ENCODE measurements at places on chromosomes 6 and 20.
A peak's percentile ranks its signal among the peaks of the same experiment; 100 is the strongest.

DNA sequence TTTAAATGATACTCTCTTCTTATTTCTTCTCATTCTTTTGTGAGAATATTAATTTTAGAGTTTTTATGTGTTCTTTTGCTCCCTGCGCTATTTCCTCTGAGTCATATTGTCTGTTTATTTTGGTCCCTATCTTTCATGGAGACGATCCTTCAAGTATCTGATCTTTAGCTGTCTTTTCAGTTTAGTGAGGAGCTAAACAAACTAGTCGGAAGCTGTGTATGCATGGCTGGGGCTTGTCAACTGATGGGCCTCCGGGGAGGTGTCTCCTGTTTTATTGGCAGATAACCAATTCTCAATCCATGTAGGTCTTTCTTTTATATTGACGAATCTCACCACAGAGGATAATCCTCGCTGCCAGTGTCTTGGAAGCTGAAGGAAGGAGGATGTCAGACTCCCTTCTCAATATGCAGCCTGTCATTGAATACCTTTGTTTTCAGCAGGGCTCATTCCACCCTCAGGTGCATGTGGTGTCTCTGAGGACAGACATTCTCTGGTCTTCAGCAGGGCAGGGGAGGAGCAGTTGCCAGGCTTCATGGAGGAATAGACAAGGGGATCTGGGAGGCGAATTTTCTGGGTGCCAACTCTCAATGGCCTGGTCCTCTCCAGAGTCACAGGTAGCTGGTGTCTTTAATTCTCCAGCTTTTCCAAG, 64.9 kb downstream of the RNF182 start:
- no peak for DNase-seq

DNA sequence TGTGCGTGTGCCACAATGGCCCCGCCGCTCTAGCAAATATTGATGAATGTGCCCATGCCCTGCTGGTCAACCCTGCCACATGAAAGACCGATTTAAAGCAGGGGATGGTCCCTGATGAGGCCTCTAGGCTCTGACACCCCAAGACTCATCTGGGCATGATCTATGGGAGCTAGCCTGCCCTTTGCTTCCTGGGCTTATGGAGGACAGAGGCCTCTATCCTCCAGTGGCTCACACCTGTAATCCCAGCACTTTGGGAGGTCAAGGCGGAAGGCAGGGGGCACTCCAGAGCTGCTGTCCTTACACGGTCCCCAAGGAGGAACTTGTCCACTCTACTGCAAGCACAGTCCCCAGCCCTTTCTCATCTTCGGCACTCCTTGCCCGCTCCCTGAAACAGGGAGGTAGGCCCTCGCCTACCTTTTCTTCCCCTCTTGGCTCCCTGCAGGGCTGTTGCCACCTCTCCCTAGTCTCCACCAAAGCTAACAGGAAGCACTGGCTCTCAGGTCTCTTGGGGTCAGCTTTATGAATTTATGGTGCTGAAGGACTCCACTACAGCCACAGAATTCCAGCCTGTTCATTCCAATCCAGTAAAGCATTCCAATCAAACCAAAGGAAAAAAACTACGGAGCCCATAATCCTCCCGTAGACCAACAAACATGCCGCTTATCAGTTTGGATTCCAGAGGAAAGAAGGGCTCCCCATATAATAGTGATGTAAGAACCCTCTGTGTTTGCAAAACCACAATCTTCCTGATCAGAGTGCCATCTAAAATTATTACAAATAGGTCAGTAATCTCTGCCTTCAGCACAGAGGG, 48.7 kb upstream of the FOXQ1 start:
- peak; percentile 42 for DNase-seq

GRCh38 chr20:10201321-10201870, 17.2 kb upstream of the SNAP25 start:
- DNase-seq, result no peak

GRCh38 chr6:154157706-154158105, 118.7 kb downstream of the OPRM1 start:
- no peak for DNase-seq

GRCh38 chr6:89495961-89496535, 63.1 kb downstream of the ANKRD6 start:
- no peak for DNase-seq

- DNase-seq, result no peak
These were observed 10.1 kb downstream of the UTRN start for GRCh38 chr6:144295211-144295610.

- DNase-seq, result peak; percentile 15
These were observed 815.5 kb downstream of the BCKDHB start for GRCh38 chr6:80921861-80922460.

DNA sequence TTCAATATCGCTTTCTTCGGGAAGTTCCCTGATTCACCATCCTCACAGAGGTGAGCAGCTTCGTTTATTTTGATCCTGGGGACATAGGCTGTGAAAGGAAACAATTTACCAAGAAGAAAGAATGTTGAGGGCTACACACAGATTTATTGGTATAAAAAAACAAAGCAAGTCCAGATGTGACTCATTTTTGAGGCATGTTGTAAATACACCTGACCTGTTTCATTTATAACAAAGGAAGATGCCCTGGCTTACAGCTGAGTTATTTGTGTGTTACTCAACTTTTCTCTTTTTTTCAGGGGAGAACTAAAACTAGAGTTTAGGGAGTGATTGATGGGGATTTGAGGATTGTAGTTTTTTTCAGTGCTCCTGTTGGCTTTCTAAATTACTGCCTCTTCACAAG, 489.5 kb downstream of the CBLN4 start:
- DNase-seq, result no peak

DNA sequence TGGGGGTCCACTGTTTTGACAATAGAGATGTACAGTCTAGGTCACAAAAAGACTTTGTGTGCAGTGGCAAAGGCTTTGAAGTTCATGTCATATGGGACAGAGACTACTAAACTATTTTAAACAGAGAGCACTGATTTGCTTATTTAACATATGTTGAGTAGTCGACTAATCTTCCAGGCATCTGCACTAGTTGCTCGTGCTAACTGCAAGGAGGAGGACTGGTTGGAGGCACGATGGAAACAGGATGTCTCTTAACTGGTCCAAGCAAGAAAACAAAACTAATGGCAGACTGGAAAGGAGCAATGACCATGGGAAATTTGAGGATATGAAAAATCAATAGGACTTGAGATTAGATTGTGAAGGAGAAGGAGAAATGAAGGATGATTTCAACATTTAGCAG, 28.5 kb upstream of the ERVFRD-1 start:
- no peak for DNase-seq

DNA sequence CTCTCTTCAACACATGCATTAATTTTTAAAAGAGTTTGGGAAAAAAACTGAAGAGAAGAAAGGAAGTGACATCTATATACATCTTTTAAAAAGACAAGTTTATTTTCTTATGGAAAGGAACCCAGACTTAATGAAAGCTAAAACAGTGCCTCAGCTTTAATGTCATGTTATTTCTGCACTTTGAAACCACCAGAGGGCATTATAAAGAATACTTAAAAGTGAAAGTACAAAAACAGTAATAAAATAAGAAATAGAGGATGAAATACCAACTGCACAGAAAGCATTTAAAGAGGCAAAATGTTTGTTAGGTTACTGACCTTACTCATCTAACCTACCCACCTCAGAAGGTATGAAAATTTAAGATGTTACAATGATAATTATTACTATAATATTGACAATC, 98.8 kb downstream of the HUS1B start:
- peak; percentile 20 for DNase-seq

GRCh38 chr20:60297649-60298048, 339.4 kb downstream of the CDH26 start:
- DNase-seq, result no peak

DNA sequence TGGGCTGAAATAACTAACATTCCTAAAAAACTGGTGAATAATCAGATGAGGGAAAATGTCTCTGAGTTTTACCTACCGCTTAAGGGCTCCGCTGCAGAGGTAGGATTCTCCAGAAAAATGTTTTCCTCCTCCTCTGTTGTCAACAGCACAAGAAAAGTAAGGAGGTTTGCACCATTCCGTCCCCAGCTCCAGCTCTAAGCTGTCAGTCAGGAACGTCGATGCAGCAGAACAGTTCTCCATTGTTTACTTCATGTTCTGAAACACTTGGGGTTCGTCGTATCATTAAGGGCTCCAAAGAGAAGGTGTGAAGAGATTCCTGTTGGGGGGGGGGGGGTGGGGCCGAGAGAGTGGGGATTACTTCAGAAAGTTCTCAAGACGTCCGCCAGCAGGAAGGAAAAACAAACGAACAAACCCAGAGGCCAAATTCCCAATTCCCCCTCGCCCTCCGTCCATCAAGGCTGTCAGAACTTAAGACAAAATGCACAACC, 734 bp downstream of the MMS22L start:
- no peak for DNase-seq

DNA sequence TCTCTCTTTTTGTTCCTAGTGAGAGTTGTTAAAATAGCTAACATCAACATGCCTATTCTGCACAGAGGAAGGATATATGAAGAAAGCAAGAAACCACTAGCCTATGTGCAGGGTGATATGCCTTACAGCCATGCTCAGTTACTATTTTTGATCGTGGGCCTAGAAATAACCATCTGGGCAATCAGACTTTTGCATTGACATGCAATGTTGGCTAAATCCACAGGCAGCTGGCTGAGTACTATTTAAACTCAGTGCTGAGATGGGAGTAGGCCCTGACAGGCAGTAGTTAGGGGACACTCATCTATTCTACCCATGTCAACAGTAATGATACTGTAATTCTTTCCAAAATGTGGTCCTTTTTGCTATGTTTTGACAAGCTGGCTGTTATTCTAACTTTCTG, 89.6 kb downstream of the HDGFL1 start:
- DNase-seq, result no peak

DNA sequence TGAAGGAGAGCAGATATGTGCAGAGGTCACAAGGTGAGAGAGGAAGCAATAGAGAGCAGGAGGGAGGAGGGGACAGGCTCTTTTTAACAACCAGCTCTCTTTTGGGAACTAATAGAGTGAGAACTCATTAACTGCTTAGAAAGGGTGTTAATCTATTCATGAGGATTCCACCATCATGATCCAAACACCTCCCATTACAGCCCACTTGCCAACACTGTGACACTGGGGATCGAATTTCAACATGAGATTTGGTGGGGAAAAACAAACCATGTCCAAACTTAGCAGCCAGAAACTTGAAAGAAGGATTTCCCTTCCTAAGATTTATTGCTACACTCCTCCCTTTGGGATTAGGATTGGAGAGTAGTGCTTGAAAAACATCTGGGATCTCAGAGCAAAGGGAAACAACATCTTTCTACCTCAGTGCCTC, 135.5 kb upstream of the PLCB4 start:
- DNase-seq, result peak; percentile 11

- no peak for DNase-seq
These were observed 684.6 kb downstream of the DOK5 start for GRCh38 chr20:55160037-55160436.

DNA sequence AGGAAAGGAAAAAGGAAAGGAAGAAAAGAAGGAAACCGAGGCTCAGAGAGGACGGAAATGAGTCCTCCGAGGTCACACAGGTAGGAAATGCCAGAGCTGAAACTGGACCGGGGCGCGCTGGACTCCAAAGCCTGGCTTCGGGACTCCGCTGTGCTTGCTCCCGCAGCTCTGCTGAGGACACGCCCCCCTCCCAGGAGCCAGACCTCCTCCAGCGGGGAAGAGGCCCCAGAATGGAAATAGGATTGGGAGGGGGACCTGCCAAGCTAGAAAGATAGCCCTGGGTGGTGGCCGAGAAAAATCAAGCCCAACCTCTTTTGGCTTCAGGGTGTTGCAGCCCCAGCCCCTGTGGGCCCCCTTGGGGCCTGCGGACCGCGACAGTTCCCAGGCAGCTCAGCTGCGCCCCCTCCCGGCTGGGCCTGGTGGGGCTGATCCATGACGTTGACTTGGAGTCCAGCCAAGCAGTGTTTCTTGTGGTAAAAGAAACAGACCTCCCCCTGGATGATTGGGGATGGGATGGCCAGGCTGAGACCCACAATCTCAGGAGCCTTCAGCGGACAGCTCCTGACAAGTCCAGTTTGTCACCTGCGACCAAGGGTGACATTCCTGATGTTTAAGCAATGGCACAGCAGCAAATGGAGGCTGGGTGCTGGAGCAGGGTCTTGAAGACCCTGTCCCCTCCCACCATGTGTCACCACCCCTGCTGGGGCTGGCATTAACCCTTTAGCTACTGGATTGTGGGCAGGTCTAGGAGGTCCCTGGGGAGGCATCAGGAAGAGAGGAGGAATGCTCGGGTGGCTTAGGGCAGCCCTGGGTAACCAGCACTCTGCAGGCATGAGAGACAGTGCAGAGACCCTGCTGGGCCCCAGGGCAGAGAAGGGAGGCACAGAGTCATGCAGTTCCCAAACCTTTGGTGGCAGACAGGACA, 55.4 kb downstream of the RIPOR3 start:
- DNase-seq, result peak; percentile 51

- DNase-seq, result no peak
These were observed 46.2 kb downstream of the SLC22A1 start for GRCh38 chr6:160167604-160168399.

DNA sequence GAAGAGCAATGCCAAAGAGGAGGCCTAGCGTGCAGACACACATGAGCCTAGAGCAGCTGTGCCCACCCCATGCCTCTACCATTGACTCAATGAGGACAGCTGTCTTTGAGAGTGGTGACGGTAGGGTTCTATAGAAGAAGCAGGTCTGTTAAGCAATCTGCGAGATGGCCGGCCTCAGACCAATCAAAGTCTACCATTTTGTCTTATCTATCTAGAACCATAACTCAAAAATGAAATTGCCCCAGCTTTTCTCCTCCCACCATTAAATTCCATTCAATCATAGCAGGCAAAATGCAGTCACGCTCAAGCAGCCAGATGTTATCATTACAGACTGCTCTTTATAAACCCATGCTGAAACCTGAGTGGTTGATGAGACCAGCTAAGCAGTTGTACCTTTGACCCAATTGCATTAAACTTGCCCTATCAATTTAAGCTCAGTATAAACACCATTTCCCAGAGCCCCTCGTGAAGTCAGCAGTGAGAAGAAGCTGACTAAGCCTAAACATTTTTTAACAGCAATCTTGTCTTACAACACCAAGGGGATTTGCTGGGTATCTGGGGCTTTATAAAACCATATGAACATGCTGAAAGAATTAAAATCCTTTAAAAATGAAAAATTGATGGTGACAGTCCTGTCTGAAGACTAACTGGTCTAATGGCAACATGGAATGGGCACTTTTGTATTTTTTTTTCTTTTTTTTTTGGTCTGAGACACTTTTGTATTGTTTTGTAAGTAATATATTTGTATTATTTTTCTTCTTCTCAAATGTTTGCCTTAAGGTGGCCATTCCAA, 57.5 kb downstream of the FOXC1 start:
- DNase-seq, result no peak

Measured in fibroblast of the aortic adventitia (primary cell).